Brain (organoid and tissue), 16 donors: ENCODE measurements at places on chromosomes 7 and 10.

DNA sequence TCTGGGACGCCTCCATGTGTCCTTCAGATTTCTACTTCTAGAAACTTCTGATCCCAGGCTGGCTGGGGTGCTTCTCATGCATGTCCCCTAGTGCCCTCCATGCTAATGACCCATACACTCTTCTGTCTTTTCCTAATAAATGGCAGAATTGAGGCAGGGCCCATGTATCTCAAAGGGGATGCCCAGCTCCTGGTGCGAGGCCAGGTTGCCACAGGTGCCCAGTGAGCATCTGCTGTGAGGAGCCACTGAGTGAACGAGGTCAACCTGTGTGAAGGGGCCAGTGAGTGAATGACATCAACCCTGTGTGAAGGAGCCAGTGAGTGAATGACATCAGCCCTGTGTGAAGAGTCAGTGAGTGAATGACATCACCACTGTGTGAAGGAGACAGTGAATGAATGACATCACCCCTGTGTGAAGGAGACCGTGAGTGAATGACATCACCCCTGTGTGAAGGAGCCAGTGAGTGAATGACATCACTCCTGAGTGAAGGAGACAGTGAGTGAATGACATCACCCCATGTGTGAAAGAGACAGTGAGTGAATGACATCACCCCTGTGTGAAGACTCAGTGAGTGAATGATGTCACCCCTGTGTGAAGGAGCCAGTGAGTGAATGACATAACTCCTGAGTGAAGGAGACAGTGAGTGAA lies 478.9 kb downstream of the PTPRN2 start:
- no peak for DNase-seq

GRCh38 chr7:42232275-42232674 lies 4.7 kb downstream of the GLI3 start:
- peak; percentile 78 for DNase-seq

DNA sequence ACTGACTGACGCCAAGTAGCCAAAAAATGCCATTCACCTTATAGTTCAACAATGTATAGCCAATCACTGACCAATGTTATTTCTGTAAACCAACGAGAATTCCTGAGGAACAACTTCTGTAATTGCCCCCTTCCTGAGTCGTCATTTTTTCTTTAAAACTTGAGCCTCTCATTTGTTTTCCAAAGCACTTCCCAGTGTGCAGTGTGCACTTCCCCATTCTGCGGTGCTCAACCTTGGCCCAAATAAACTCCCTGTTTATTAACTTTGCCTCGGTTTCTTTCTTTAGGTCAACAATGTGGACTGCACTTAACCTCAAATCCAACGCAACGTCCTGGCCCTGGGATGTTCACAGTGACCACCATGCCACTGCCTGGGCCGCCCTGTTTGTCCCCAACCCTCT lies 15.1 kb downstream of the PKD1L1 start:
- DNase-seq, result no peak

GRCh38 chr10:35092851-35093250 lies 2.7 kb upstream of the CUL2 start:
- DNase-seq, result no peak

- peak; percentile 73 for DNase-seq
Observed at GRCh38 chr10:74585231-74586087, 240.9 kb upstream of the KAT6B start.

GRCh38 chr10:48605786-48606529 lies 1.1 kb upstream of the ARHGAP22 start:
- no peak for DNase-seq

- no peak for DNase-seq
Observed at GRCh38 chr7:92478711-92479110, 965 bp upstream of the ERVW-1 start.

GRCh38 chr10:52597189-52597863 lies 175.3 kb downstream of the MBL2 start:
- no peak for DNase-seq

DNA sequence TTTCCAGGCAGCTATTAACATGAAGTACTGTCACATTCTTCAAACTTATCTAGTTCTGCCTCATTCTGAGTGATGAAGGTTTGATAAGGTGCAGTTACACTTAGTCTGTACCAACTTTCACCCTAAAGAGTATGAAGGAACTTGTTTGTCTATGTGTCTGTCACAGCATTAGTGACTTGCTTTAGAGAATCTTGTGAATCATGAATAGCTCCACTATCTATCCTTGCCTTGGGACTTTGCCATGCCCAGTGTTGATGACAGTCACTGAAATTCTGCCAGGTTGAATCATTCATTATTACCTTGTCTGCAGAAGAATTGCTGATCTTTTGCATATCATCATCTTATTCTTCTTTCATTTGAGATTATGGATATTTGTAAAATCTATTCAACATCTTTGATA lies 50.9 kb upstream of the A1CF start:
- no peak for DNase-seq

DNA sequence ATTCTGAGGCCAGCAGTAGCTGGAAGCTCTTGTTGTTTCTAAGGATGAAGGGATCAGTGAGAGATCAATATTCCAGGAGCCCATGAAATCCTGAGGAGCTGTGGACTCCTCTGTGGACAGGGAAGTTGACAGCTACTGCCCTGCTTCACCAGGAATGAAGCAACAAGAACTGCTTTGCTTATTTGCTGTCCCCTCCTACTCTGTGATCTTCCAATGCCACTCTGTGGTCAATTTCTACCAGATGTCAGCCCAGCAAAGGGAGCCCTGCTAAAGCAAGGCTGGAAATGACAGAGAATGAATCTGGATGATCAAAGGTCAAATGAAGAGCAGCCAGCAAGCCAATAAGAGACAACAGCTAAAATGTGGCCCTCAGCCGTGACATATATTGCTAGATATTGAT lies 227.5 kb upstream of the CHRM2 start:
- no peak for DNase-seq

- no peak for DNase-seq
Observed at GRCh38 chr7:29090151-29090805, 56.1 kb downstream of the CPVL start.
